ENCODE measurements at places on chromosomes 2 and 18.
A peak's percentile ranks its signal among the peaks of the same experiment; 100 is the strongest.

DNA sequence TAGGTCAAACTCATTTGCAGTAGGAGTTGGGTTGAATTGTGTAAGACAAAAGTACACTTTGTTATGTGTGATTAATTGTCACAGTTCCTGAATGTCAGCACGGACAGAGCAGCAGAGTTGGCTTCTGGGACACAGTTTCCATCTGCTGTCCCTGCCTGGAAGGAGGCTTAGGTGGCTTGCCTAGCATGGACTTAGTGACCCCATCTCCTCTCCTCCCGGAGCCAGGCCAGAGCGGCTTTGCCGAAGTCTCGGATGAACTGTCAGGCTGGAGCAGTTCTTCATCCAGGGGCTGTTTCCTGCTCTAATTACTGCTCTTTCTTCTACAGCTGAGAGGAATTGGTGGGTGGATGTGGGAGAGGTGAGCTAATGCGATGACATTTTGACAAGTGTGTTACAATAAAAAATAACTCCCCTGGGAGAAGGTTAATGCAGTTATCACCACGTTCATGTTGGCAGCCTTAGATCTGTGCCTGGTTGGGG is 102.0 kb downstream of the SH3RF3 start:
- DNase-seq, result no peak

GRCh38 chr2:147660680-147661079 is 184.1 kb upstream of the ACVR2A start:
- DNase-seq, result no peak

- DNase-seq, result peak; percentile 57
These were observed 106.3 kb downstream of the GYPC start for GRCh38 chr2:126761981-126762878.

DNA sequence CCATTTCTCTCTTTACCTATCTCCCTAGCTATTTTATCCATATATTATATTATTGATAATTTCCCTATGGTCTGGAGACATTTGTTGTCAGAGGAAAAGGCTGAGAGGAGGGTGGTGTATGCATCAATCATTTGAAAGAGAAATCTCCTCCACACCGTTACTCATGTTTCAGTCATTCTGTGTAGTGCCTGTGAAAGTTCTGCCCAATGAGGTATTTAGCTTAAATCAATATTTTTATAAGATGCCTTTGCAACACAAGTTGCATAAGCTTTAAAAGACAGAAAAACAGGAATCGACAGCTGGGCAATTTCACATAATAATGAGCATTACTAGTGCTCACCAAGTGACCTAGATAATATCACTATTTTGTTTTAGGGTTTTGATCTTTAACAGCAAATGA is 363.7 kb upstream of the FSIP2 start:
- no peak for DNase-seq

GRCh38 chr2:232457121-232458011 is 1.4 kb downstream of the ALPI start:
- DNase-seq, result no peak

DNA sequence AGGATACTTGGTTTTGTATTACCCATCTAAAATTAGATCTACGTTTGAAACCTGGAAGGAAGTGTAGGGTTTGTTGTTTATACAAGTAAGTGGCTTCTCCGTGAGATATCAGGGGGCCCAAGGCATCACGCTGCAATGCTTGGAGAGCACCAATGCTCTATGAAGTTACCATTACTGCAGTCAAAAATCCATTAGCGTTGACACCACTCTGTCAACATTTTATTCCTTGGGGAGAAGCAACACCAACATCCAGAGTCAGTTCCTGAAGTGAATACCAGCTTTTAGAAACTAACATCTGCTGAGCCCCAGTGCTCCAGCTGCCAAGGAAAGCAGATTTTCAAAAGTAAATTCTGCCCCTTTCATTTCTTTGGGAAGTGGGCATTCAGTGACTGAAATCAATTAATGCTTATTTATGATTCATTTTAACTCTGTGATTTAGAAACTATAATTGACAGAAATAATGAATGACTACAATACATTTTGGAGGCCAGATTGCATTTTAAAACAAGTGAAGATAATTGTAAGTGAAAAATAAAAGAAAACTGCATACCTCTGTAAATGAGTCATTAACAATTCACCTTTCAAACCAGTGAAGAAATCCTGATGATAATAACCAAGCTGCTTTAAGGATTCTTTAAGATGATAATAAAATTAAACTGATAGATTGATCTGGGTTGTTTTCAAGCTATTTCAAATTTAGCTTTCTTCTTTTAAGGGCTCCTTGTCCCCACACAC is 30.5 kb downstream of the LRP1B start:
- DNase-seq, result no peak

DNA sequence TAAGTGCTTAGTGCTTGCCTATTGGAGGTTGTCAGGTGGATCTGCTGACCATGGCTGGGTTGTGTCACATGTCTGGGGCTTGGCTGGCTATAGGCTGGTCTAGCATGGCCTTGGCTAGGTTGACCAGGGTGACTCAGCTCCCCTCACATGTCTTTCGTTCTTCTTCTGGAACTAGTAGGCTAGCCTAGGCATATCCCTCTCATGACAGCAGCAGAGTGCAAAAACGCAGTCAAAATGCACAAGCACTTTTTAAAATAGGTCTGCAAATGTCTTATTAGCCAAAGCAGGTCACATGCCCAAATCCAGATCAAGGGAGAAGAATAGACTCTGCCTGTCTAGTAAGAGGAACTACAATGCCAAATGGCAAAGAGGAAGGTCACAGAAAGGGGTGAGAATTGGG is 179.7 kb upstream of the ACVR2A start:
- DNase-seq, result no peak

DNA sequence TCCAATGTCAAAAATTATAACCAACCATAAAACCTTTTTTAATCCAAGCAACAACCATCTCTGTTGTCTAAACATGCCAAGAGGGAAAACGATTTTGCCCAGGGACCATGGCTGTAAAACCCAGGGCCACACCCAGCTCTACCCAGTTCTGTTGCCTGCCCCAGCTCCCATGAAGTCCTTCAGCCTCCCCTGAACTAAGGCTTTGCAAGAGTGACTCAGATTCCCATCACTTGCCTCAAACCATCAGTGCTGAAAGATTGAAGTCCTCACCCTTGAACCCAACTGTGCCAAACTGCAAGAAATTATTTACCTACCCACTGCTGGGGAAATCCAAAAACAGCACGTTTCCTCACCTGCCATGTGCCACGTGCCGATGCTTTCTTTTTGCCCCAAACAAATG is 102.5 kb downstream of the TFCP2L1 start:
- DNase-seq, result no peak

Data from activated CD8-positive, alpha-beta memory T cell treated with anti-CD3 and anti-CD28 coated beads, Interleukin-2, amount 50 U/mL, for 4 hours (primary cell).